ENCODE measurements at places on chromosomes 7 and 10.

DNA sequence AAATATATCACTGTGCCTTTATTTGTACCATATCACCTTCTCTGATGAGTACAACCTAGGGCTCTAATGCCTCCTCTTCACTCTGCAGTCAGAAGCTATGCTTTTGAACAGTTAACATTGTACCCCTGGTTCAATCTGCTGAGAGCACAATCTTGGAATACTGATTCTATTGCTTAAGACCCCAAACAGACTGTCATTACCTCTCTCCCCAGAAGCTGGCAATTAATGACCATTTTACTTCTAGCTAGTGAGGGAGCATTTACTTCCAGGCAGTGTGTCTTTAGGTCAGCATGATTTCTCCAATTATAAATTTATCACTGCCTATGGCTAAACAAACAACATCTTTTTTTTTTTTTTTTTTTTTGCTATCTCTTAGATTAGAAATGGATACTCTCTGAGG, 36.0 kb upstream of the SPOCK2 start:
- DNase-seq = no peak

DNA sequence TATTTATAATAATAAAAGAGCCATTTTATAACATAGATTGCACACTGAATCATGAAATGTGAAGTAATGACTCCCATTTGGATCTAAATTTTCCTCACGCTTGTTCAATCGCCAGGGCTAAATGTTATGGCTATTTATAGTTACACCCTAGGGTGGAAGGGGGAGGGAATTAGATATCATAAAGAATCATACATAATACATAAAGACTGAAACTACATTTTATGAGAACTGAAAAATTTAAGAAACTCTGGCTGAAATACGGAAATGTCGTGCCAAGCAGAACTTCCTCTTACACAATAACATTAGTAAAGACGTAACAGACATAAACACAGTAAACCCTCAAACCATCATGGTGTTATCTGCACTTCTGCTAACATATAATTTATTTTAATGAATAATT, 327.5 kb upstream of the PHF14 start:
- DNase-seq = no peak

- no peak for DNase-seq
Observed at GRCh38 chr7:114414156-114415063, at the start of gene FOXP2. Gene FOXP2, plus strand, starts transcription at chr7:114414815. Its CDS starts 11,697 bp downstream, at chr7:114426512.

DNA sequence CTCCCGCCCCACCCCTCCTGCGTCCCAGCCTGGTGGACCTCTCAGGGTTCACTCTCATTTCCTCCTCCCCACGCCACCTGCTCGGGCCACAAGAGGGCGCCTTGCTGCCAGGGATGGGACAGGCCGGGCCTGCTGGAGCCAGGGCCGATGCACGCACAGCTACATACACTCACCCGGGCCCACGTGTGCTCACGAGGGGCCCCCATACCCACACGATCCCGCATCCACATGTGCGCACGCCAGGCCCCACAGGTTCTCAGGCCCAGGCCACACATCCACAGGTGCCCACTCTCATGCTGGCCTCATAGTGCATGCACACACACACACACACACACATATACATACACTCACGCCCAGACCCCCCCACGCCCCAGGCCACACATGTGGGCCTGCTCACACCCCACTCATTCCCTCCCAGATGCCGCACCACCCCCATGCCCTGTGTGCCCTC, 68.6 kb downstream of the LHPP start:
- DNase-seq = peak; percentile 26

GRCh38 chr10:44261710-44262455, 123.0 kb downstream of the CXCL12 start:
- no peak for DNase-seq

GRCh38 chr10:29702273-29703164, 67.7 kb upstream of the SVIL start:
- DNase-seq = no peak

DNA sequence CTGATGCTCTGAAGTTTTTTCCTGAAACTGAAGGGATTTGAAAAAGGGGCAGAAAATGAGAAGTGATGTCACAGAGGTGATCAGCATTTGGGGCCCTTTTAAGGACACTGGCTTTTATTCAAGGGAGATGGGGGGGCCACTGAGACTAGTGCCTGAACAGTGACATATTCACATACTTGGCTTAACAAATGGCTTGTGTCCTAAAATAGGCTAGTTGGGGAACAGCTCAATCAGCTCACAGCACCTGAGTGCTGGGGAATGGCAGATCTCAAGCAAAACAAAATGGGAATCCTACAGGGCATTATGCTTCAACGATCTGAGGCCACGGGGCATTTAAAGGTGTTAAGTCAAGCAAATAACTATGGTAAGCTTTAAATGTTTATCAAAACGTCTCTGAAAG, 90.1 kb downstream of the UBE2H start:
- DNase-seq = no peak

GRCh38 chr10:28279878-28280277, 23.0 kb downstream of the MPP7 start:
- DNase-seq = no peak

GRCh38 chr7:127872122-127872521, 159.1 kb downstream of the LRRC4 start:
- no peak for DNase-seq

- no peak for DNase-seq
Observed at GRCh38 chr10:114166043-114166442, 8.0 kb downstream of the CCDC186 start.

GRCh38 chr10:50280049-50280841, 28.9 kb upstream of the ASAH2 start:
- no peak for DNase-seq

- no peak for DNase-seq
Observed at GRCh38 chr10:1603181-1603580, 134.1 kb downstream of the ADARB2 start.

GRCh38 chr10:70759781-70760180, 25.4 kb downstream of the TBATA start:
- no peak for DNase-seq

DNA sequence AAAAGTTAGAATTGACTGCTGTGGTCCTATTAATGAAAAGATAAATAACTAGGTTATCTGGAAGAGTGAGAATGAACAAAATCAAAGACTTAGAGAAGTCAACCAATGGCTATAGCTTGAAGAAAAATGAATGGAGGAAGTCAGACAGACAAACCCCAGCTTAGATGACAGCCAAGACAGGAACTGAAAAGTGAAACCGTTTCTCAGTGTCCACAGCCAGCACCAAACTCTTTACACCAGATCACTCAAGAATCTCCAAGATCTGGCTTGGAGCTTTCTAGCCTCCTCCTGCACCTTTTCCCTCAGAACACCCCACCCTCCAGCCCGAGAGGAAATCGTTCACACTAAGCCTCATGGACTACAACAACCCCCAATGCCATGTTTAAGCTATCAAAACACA, 167.0 kb downstream of the SFMBT2 start:
- no peak for DNase-seq

GRCh38 chr10:91590904-91591796, 41.7 kb downstream of the PPP1R3C start:
- no peak for DNase-seq

DNA sequence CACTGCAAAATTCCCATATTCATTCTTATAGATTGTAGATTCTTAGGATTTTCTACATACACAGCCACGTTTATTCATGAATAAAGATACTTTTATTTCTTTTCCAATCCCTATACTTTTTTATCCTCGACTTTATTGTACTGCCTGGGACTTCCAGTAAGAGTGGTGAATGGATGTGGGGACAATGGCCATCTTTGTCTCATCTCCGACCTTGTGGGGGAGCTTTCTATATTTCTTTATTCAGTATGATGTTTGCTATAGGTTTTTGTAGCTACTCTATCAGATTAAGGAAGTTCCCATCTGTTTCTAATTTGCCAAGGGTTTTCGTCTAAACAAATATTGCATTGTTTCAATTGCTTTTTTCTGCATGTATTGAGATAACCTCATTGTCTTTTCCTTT, 184.3 kb downstream of the FOXP2 start:
- no peak for DNase-seq

GRCh38 chr7:2680792-2681490, 7.1 kb upstream of the AMZ1 start:
- DNase-seq = no peak

- no peak for DNase-seq
Observed at GRCh38 chr10:18087355-18087754, 52.9 kb upstream of the CACNB2 start.

- no peak for DNase-seq
Observed at GRCh38 chr10:94320285-94320914, 42.3 kb downstream of the NOC3L start.

- no peak for DNase-seq
Observed at GRCh38 chr10:47152861-47153349, 147.1 kb upstream of the GDF10 start.

DNA sequence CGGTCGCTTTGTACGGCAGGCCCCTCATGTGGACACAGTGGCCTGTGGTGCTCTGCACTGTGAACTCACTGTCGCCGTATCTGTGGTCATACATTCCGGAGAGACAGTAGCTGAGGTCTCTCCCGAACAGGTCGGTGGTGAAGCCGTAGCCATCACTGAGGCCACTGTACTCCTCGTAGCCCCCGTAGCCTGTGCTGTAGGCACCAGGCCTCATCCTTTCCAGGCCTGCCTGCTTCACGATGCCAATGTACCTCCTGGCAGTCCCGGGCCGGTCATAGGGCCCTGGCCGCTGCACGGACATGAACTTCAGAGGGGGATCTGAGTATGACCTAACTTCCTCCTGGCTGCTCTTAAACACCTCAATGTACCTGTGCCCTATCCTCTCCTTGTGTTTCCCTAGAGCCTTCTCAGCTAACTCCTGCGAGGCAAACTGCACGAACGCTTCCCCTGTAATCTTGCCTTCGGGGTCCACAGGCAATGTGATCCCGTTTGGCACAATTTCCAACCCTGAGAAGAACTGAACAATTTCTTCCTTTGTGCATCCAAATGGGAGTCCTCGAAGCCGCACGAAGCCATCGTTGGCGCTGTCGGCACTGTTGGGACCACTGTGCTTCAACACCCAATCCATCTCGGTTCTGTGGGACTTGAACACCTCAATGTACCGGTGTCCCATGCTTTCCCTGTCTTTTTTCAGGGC, 15.7 kb downstream of the FXYD4 start:
- DNase-seq = no peak

Data from non-pigmented ciliary epithelial cell (primary cell).